SW 1271 (cell line): ENCODE measurements at places on chromosomes 1 and 21.

- DNase-seq, result no peak
Observed at GRCh38 chr1:154497026-154497806, 4.8 kb upstream of the TDRD10 start.

GRCh38 chr21:17406202-17406601, 106.6 kb upstream of the CXADR start:
- DNase-seq, result no peak

GRCh38 chr1:20594746-20595145, 5.8 kb downstream of the CDA start:
- no peak for DNase-seq

GRCh38 chr1:157862114-157863070, 20.8 kb upstream of the CD5L start:
- DNase-seq, result no peak

DNA sequence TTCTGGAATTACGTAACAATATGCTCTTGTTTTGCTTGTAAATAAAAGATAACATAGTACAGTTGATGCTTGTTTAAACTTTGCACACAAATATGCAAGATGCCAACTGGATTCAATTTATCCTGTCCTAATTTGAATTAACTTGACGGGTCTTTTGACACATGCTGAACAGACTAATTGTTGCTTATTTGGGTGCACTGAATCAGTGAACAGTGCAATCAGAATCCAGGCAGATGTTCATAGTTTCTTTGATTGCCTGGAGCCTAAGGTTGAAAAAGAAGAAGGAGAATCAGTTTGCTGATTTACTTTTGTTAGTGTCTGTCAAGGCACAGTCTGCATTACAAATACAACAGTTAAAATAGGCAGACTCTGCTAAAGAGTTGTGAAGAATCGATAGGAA, 307.9 kb downstream of the COL11A1 start:
- no peak for DNase-seq

DNA sequence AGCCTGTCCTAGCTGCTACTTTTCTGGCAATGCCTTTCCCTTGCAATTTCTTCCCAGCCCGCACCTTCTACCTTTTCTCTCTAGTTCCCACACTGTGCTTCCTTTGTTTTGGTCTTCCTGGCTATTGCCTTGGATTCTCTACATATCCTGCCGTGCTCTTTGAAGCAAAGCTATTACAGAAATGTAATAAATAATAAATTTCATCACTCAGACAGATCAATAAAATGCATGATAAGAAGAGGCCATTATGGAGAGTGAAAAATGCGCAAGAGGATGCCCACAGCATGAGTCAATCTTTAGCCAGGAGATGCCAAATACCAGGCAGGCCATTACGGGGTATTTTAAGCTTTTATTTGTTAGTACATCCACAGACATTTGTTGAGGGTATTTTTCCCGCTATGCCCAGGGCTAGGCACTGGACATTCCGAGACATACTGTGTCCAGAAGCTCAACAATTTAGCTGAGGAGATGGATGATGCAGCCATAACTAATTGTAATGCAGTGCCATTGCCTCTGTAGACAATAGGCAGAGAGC, 163.6 kb downstream of the ST6GALNAC3 start:
- no peak for DNase-seq

GRCh38 chr1:222126052-222126451, 384.2 kb upstream of the DUSP10 start:
- DNase-seq, result no peak

DNA sequence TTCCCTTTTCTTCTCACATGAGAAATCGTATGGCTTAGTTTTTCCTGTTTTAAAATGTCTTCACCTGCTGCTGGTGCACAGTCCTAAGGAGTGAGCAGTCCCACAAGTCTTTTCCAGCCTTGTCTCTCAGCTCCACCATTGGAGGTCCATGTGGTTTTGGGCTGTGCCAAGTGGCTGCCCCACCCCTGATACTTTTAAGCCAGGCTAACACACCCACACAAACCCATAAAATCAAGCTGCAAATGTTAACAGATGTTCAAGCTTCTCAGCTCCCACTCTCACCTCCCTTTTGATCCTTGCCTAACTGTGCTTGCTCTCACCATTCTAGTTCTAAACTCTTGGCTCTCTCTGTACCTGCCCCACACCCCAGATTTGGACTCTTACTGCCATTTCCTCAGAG, 74.5 kb upstream of the COL24A1 start:
- no peak for DNase-seq

DNA sequence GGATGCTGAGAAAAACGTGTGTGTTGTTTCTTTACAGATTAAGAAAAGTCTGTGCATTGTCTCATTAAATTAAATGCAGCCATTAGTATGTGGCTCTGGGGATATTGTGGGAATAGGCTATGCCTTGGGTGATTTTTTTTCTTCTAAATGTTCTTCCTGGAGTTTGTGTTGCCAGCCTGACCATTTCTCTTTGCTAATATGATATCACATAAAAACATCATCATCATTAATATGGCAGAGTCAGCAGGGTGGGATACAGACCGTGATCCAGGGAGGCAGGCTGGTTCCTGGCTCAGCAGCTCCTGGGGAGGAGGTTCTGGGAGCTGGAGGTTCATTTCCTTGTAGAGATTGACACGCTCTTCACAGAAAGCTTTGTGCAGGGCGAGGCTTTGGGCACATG, 60.7 kb upstream of the SELENON start:
- no peak for DNase-seq

GRCh38 chr1:162994921-162995320, 74.2 kb upstream of the RGS4 start:
- DNase-seq, result no peak

- DNase-seq, result no peak
Observed at GRCh38 chr1:230341162-230341546, 85.0 kb downstream of the PGBD5 start.

GRCh38 chr1:230986976-230987375, 8.1 kb downstream of the ARV1 start:
- peak; percentile 19 for DNase-seq

GRCh38 chr1:8822373-8823294, 5.2 kb upstream of the RERE start:
- DNase-seq, result peak; percentile 77

GRCh38 chr1:94676686-94677085, 135.1 kb upstream of the F3 start:
- DNase-seq, result no peak

DNA sequence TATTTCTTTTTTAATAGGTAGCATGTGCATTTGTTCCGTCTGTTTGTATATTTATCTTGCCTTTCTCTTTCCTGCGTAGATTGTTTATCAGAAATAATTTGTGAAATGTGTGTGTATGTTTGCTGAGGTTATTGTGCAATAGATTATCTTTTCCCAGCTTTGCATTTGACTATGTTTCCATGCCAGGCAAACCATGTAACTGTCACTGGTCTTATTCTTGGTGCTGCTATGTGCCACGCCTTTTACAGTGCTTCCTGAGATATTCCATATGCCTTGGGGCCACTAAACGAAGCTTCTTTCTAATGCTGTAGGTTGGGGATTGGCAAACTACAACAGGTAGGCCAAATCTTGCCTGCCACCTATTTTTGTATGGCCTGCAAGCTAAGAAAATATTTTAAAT, 598.8 kb downstream of the PLPP3 start:
- DNase-seq, result no peak

GRCh38 chr1:207181847-207182246, 77.8 kb downstream of the C4BPA start:
- no peak for DNase-seq

DNA sequence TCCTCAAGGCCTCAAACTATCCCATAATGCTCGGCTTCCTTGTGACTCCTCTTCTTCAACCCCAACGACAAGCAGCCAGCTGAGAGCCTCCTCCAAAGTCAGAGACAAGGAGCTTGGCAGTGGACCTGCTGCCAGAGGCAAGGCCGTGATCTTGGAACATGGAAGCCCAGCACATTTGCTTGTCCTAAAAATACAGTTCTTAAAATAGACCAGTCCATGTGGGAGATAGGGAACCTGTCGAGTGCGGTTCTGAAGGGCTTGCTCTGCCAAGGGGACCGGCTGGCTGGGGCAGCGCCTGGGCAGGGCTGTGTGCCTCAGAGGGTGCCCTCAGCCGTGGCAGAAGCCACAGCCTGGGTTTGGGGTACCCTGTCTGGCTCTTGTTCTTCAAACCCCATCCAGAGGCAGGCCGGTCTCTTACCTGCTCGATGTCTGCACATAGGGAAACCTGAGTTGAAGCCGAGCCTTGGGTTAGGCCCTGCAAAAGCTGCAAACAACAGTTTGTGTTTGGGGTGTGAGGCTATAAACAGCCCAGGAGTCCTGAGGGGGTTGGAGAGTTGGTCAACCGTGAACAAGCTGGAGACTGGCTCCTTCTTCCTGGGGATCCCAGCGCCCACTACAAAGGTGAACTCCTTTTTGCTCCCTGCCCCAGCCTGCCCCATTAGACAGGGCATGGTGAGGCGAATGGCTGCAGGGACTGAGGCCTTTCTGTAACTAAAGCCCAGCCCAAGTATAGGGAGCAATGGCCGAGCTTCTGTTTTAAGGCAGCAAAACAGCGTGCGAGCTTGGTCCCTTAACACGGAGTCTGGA, 228.8 kb downstream of the CAMTA1 start:
- DNase-seq, result no peak

DNA sequence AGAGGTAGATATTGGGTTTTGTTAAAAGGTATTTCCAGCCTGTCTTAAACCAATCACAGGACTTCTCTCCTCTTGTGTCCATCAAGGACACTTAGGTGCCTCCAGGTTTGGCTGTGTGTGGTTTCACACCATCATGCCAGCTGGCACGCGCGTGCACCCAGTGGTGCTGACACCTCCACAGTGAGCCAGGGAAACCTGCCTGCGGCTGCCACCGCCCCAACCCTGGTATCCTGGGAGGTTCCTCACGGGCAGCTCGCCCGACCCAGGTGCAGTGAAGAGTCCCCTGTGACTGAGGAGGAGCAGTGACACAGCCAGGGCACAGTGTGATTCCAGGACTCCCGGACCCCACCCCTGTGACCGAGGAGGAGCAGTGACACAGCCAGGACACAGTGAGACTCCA, 13.2 kb upstream of the COL6A2 start:
- no peak for DNase-seq

- no peak for DNase-seq
Observed at GRCh38 chr1:154446292-154446691, 41.1 kb downstream of the IL6R start.

DNA sequence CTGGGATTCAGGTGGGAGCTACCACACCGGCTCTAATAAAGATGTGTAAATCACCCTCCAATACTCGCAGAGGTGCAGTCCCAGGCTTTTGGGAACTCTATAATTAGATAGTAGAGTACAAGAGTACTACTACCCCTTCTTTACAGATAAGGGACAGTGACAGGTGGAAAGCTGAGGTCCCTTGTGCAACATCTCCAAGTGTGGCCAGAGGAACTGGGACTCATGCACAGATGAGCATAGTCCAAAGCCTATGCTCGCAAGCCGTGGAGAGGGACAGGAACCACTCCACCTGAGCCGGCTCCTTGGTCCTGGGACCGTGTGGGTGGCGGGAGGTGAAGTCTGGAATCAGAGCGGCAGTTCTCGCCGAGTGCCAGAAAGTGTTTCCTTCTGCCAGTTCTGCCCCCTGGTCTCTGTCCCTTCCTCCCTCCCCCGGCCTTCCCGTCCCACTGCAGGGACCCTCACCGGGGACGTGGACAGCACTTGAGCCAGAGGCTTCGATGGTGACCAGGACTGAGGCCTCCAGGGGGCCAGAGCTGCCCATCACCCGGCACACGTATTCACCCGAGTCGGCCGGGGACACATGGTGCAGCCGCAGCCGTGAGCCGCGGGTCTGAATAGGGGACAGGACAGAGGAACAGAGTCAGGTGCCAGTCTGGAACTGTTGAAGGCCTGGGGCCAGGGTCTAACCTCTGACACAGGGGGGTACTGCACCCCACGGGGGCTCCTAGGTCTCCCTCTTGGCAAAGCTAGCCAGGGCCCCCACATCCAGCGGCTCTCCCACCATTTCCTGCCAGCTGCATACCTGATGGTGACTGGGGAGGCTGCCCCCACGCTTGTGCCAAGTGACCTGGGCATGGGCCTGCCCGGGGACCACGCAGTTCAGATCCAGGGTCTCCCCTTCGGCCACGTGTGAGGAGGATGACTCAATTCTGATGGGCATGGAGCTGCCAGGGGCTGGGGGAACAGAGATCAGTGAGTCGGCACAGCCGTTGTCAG, 33.9 kb downstream of the LDLRAD2 start:
- DNase-seq, result no peak

GRCh38 chr1:226520640-226521355, 27.8 kb upstream of the STUM start:
- DNase-seq, result no peak

DNA sequence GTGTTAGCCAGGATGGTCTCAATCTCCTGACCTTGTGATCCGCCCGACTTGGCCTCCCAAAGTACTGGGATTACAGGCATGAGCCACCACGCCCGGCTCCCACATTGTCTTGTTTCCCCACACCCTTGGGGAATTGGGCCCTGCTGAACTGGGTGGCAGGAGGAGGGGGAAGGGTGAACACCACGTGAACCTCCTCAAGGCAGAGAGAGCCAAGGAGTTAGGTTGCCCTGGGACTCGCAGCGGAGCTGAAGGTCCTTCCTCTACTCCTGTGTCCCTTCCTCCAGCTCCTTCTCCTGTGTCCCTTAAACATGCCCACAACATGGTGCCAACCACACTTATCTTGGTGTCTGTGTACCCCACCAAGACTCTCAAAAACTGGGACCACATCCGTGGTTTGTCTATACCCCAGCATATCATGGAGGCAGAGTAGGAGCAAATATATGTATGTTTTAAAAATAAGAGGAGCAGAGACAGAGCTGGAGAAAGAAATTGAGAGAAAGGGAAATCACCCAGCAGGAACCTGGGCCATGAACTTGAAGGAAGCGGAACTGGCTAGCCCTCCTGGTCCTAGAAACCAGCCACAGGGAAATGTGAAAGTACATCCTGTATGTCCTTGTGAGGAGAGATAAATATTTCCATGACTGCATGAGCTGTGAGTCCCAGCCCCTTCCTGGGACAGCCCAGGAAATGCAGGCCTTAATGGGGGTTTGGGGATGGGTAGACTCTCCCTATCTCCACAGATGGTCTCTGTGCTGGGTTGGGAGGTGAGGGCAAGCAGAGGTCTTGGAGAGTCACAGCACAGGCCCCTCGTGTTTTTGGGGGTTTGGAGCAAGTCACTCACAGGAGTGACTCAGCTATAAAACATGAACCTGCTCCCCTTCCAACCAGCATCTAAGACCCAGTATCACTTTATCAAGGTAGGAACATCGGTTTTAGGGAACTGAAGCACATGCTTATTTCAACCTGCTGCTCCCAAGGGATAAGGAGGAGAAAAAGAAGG, 9.4 kb upstream of the TAL1 start:
- DNase-seq, result no peak

- no peak for DNase-seq
Observed at GRCh38 chr1:11354893-11355553, 82.0 kb downstream of the UBIAD1 start.

- no peak for DNase-seq
Observed at GRCh38 chr1:247451388-247452010, 6.4 kb downstream of the OR2B11 start.

GRCh38 chr1:109307274-109308021, 637 bp upstream of the MYBPHL start:
- DNase-seq, result no peak

DNA sequence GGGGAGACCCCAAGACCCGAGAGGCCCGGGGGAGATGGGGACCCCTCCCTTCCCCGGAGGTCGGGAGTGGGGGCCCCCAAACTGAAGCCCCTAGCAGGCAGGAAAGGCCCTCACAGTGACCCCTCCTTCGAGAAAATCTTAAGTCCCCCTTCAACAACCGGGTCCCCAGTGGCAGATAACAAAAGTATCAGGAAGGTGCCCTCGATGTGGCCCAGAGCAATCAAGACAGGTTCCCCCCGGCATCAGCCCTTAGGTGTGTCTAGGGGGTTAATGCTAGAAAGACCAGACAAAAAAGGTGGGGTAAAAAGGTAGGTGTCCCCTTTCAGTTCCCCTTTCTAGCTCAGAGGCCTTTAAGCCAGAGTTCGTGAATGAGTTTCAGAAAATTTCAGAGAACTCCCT, 282 bp upstream of the ECE1 start:
- DNase-seq, result no peak
